ENCODE measurements at places on chromosomes 4 and X.

DNA sequence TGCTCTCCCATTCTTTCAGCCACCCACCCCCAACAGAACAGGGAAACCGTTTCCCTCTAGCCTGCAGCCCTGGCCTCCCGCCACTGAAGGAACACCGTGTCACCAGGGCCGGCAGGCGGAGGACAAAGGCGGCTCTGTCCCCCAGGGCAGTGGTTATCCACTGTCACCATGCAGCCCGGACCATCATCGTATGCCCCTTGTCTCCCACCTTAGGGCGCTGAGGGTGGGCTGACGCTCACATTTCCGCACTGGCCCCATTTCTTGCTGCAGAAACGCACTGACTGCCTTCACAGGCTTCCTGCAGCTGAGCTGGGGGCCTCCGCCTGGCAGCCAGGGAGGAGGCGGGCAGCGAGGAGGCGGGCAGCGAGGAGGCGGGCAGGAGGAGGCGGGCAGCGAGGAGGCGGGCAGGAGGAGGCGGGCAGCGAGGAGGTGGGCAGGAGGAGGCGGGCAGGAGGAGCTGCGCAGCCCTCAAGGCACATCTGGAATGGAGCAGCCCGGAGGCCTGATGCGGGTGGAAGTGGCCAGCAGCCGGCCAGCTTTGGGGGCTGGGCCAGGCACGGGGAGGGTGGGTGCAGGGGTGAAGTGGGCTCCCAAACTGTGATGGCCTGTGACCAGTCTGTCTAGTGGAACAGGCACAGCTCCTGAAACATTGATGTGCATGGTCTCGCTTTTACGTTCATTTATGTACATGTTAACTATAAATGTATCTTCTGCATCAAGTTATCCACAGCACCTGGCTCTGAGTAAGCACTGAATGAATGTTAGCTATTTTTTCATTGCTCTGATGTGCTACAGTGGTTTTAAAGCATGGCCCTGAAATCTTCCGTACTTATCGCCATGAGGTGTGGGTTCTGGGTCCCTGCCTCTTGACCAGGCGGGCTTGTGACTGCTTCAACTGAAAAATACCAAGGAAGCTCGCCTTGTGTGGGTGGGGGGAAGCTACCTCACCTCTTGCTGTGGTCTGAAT is 20.6 kb upstream of the KIAA0232 start:
- DNase-seq, result no peak

GRCh38 chr4:76234679-76235044 is 16.9 kb upstream of the FAM47E start:
- DNase-seq, result no peak

- DNase-seq, result no peak
These were observed 147.7 kb downstream of the DCK start for GRCh38 chr4:71141125-71141524.

- no peak for DNase-seq
These were observed 39.3 kb downstream of the LNX1 start for GRCh38 chr4:53551958-53552357.

DNA sequence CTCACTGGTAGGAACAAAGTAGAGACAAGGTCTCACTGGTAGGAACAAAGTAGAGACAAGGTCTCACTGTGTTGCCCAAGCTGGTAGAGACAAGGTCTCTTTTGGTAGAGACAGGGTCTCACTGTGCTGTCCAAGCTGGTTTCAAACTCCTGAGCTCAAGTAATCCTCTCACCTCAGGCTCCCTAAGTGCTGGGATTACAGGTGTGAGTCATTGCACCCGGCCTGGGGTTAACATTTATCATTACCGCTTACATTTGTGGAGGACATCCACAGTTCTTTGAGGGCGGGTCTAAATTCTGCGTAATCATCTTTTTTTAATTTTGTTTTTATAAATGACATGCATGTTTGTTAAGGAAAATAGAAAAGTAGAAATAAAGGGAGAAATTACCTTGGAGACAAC is 12.0 kb downstream of the RAB33B start:
- no peak for DNase-seq

GRCh38 chrX:65034292-65034667 is 58.0 kb upstream of the ZC4H2 start:
- no peak for DNase-seq

All from eye (tissue), 1 donor.